ENCODE measurements at places on chromosomes 12 and 14. TPM values are rescaled to one million over a fixed set of nuclear protein-coding genes. Genes with fewer than 3 reads are reported as not detected.

DNA sequence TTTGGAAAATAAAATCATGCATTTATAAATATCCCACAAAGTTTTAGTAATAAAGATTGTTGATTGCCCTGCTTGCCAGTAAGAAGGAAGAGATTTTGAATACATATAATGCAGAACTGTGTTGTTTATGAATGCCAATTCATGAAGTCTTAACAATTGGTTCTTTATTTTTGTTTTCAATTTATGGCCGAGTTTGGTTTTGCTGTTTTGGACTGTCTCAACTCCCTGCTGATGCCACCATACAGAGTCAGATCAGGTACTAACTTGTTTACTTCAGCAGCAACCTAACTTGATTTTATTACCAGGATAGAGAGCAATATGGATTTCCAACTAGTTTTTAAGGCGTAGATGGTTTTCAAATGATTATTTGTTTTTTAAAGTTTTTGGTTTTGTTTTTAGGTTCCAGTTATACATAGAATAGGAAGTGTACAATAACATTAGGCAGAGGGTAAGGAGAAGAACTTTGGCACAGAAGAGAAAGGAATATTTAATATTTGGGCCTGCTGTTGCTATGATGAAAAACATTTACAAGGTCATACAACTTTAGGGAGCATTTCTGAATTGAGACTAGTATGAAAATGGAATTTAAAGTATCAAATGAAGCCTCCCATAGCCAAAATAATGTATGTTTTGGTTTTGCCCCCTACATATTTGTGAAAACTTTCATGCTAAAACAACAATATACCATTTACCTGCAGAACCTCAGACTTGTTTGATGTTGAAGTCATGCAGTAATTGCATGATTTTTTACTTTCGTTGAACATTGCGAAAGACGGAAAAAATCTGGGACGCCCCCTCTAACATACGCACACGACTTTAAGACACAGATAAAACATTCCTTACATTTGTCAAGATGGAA lies 904 bp upstream of the FAM177A1 start:
- DNase-seq = no peak

- DNase-seq = no peak
Observed at GRCh38 chr14:72528059-72528862, 365.6 kb downstream of the DPF3 start.

The ALKBH1 gene
- 14.1 TPM for total RNA-seq

DNA sequence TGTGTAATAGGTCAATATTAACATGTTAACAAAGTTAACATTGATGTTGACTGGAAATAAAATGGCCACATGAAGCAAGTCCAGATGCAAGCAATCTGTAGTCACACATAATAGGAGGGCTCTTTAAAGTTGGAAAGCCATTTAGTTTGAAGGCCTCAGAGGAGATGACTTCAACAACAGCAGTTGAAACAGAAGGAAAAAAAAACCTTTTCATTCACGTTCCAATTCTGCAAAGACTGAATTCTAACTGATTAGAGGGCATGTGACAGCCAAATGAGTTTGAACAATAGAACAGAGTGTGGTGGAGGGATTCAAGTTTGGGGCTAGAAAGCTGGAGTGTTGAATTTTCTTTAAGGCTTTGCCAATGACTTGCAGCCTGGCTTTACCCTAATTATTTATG lies 41.5 kb upstream of the DAAM1 start:
- DNase-seq = no peak

DNA sequence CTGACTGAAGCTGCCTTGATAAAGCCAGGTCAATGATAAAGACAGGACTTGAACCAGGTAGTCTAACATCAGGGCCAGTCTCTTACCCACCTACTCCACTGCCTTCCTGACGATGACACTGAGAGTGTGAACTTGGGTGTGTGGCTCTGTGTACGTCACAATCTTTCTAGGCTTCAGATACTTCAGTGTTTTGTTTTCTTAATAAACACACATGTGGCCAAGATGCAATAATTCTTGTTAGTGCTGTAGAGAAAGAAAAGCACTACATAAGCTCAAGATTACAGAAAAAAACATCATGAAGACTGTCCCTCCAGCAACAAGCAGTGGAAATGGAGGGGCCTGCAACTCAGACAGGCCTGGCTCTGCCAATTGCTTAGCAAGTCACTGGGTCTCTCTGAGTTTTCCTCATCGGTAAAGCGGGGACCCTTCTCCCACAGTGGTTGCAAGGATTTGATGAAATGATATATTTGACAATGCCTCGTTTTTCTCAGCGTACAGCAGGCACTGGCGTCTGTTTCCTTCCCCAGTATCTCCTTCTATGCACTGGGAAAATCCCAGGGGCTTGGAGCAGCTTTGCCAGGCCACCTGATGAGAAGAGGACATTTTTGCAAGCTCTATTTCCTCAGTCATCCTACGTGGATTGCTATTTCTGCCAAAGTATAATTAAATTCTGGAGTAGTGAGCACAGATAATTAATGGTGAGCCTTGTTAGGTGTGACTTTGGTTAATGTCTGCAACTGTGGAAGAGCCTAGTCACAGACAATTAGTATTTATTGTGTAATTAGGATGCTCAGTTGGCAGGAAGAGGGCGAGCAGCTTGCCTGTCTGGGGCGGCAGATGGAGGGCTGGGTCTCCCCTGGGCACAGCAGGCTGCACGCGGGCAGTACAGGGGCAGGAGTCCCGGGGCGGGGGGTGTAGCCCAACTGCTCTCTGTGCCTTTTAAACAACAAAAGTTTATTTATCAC lies 55.8 kb upstream of the CHGA start:
- no peak for DNase-seq

The GLIPR1L2 gene
- total RNA-seq = 0.05 TPM

DNA sequence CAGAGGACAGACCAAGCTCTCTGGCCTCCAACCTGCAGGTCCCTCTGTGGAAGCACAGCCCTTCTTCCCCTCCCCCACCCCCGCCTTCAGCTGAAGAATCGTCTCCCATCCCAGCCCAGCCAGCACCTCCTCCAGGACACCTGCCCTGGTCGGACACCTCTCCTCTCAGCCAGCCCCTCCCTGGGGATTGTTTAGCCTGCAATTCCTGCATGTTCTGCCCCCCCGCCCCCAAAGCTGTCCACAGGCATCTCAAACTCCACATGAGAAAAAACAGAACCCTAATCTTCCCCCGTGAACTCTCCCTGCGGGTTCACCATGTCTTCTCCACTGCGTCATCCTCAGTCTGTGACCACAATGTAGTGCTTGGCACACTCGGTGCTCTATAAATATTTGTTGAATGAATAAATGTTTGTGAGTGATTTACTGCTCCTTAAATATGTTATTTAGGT lies 24.1 kb downstream of the PRIMA1 start:
- no peak for DNase-seq

The TMEM30B gene
- 0.34 TPM for total RNA-seq

DNA sequence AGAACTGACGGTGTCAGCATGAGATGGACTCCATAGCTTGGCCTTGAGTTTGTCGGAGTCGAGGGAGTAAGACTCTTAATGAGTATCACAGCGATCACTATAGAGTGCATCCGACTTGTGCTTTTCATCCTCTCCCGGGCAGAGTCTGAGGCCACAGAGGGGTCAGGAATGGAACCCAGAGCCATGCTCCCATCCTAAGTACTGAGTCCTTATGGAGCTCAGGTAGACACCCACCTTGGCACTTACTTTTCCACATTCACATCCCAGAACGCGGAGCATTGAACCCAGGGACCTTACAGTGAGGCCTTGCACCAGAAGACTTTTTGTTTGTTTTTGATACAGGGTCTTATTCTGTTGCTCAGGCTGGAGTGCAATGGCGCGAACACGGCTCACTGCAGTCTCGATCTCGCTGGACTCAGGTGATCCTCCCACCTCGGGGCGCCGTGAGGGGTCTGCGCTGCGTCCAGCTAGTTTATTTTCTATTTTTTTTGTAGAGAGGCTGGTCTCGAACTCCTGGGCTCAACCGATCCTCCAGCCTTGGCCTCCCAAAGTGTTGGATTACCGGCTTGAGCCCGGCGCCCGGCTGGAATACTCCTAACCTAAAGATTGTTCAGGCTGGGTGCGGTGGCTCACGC lies 719 bp upstream of the SRSF9 start:
- no peak for DNase-seq

Data from dermis blood vessel endothelial cell (primary cell).